ENCODE measurements at places on chromosomes 4 and X.
A peak's percentile ranks its signal among the peaks of the same experiment; 100 is the strongest.

GRCh38 chrX:1502241-1502640 lies 34.7 kb downstream of the P2RY8 start:
- DNase-seq, result no peak

DNA sequence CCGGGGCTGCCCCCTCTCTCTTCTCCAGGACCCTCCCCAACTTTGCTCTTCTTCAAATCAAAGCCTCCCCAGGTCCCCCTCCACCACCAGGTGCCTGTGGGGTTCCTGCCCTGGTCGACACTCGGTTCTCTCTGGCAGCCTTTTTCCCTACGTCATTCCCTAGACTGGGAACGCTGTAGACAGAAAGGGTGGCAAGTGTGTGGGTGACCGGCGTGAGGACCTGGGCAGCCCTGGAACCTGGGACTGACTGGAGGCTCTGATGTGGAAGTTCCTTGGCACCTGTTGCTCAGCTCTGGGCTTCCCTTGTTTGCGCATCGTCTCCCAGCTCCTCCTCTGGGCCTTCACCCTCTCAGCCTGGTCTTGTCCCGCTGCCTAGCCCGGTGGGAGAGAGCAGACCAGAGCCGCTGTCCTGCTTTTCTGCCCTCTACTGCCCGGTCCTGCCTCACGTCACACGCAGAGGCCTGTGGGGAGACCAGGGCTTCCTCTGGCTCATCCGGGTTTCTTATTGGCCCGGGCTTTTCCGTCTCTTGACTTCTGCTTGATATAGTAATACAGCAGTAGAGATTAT lies 1.3 kb downstream of the TACC3 start:
- DNase-seq, result no peak

GRCh38 chr4:12145106-12145505 lies 716.4 kb upstream of the HS3ST1 start:
- DNase-seq, result no peak

GRCh38 chr4:16448241-16448840 lies 222.1 kb upstream of the TAPT1 start:
- DNase-seq, result no peak

DNA sequence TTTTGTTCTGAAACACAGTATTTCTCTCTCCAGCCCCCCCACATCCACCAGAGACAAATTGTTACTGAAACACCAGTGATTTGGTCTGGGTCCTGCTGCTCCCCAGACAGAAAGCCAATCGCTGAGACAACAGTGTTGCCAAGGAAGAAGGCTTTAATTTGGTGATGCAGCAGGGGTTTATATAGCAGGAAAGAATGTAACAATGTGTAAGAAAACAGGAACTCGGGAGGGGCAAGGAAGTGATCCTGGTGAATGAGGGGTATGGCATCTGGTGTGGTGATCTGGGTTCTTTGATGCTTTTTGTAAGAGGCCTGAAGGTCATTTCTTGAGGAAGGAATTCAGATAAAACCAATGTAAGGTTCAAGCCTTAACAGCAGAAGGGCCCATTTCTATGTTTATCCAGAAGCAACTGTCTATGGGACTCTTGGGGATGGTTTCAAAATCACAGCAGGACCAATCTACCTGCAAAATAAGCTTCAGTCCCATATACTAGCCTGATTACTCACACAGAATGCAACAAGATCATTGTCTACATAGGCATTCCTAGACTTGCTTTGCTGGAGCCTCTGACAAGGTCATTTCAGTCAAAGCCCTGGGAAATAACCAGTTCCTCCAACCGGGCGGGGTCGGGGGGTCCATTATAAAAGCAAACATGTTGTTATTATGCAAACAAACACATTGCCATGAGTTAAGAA lies 445.2 kb upstream of the ZFP42 start:
- DNase-seq, result no peak

- no peak for DNase-seq
These were observed 180.2 kb downstream of the PALLD start for GRCh38 chr4:168677063-168677462.

DNA sequence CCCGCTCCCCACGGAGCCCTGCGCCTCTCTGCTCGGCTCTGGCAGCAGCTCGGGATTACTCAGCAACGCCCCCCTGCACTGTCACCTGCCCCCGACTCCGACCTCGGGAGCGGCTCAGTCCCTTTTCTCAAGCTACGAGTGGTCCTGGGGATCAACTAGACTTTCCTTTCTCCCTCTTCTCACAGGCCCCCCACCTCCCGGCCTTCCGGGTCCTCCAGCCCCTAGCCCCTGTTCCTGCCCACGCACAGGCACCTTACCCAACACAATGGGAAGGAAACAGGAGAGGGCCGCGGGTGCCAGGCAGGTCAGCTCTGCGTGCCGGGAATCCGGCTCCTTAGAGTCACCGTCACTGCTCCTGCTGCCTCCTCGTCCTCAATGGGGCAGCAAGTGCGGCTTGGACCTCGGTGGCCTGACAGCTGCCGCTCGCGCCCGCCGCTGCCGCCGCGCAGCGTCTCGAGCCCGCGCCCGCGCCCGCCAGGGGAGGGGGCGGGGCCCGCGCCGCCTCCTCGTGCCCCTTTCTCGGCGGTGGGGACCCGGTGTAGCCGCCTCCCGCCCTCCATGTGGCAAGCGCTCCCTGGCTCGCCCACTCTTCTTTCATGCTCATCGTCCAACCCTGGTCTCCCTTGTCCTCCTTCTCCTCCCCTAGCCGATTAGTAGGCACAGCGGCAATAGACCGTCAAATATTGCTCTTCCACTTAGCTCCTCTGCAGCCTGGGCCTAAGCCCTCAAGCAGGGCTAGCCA lies at the start of gene RAB9B:
TSS of gene RAB9B (minus strand) at position 455 of the 742 bp plus-strand sequence. CDS start 6,473 bp downstream, outside the sequence.
- peak; percentile 26 for DNase-seq

DNA sequence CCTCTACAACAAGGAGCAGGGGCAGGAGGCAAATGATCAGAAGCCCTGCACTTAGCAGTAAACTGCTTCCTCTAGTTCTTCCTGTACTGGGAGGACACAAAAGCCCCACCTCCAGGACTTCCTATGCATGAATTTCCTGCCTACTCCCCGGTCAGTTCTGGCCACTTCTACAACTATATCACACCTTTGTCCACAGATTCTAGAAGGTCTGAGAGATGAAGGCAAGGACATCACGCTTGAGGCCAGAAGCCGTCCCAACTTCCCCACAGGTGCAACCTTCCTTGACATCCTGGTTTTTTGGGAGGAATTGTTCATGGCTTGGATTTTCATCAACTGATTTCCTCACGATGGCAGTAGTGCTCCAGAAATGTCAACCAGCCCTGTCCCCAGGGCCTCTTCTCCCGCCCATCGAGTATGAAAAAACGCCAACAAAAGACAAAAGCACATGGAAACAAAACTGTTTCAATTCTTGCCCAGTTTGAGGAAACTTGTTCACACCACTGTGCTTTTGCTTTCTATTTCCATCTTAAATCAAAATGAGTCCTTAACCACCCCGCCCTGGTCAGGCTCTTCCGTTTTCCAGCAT lies 206.5 kb upstream of the STK26 start:
- no peak for DNase-seq

Data from NCI-H1694 treated with DMSO at 0.1 percent for 48 hours (cell line).